ENCODE measurements at places on chromosomes 7 and 10. TPM values are rescaled to one million over a fixed set of nuclear protein-coding genes. Genes with fewer than 3 reads are reported as not detected.

Gene ANXA8L1
- not detected for total RNA-seq

Gene CASTOR2
- 5.7 TPM for total RNA-seq

Gene SPOCK2
- total RNA-seq = 127 TPM

Gene BLVRA
- 46.9 TPM for total RNA-seq

Gene LRRD1
- total RNA-seq = not detected

Gene SPRN
- total RNA-seq = not detected

Gene LRRC4
- total RNA-seq = not detected

Gene TRPV6
- not detected for total RNA-seq

Gene CALN1
- not detected for total RNA-seq

Gene CYP3A7
- total RNA-seq = not detected

DNA sequence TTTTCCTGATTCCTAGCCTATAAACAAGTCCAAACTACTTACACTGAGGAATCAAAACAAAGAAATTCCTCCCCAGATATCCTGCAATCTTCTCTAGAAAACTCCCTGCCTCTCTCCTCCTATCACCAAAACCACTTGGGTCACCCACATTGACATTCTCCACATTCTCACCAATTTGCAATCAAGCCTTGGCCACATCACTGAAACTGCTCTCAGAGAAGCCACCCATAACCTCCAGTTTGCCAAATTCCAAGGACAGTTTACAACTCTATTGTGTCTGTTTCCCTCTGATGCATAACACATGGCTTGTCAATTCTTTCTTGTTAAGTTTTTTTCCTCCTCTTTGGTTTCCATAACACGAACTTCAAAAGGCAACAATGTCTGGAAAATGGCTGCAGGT, 233.5 kb downstream of the XPNPEP1 start:
- no peak for DNase-seq
- H3K27ac ChIP-seq = no peak overlapping the region
- H3K36me3 ChIP-seq = no peaks in the 10 kb centered on the region
- no peak overlapping the region for H3K4me3 ChIP-seq

DNA sequence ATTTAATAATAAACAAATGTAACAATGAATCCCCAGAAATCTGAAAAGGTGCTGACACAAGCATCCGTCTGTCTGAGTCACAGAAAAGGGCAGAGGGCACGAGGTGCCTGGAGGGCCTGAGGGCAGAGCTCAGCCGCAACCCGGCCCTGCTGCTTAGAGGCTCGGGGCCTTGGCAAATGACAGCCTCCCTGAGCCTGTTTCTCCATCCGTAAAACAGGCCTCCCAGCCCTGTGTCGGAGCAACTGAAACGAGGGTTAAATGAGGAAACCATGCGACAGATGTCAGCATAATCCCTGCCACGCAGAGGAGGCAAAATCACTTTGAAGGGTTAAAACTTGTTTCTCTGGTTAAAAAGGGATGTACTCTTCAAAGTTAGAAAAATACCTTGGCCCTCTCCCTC, 24.9 kb downstream of the NUDT1 start:
- H3K27me3 ChIP-seq = no peaks in the 10 kb centered on the region
- no peaks in the 10 kb centered on the region for H3K36me3 ChIP-seq
- no peaks in the 10 kb centered on the region for H3K4me1 ChIP-seq
- no peak overlapping the region for H3K4me3 ChIP-seq
- no peak for DNase-seq
- no peak overlapping the region for H3K27ac ChIP-seq

GRCh38 chr7:14321947-14322346, 332.5 kb upstream of the ETV1 start:
- H3K4me3 ChIP-seq = no peak overlapping the region
- H3K27me3 ChIP-seq = no peaks in the 10 kb centered on the region
- no peaks in the 10 kb centered on the region for H3K36me3 ChIP-seq
- H3K27ac ChIP-seq = no peak overlapping the region
- no peaks in the 10 kb centered on the region for H3K4me1 ChIP-seq

- H3K4me3 ChIP-seq = no peak overlapping the region
- H3K27me3 ChIP-seq = no peaks in the 10 kb centered on the region
- DNase-seq = no peak
- H3K4me1 ChIP-seq = no peaks in the 10 kb centered on the region
- H3K27ac ChIP-seq = no peak overlapping the region
- H3K36me3 ChIP-seq = no peaks in the 10 kb centered on the region
Measured at GRCh38 chr7:81768951-81769778, 682 bp downstream of the HGF start.

- DNase-seq = no peak
- H3K27ac ChIP-seq = no peak overlapping the region
- H3K27me3 ChIP-seq = no peaks in the 10 kb centered on the region
- H3K4me1 ChIP-seq = no peaks in the 10 kb centered on the region
- no peaks in the 10 kb centered on the region for H3K36me3 ChIP-seq
Measured at GRCh38 chr10:61541960-61542359, 88.8 kb upstream of the TMEM26 start.

DNA sequence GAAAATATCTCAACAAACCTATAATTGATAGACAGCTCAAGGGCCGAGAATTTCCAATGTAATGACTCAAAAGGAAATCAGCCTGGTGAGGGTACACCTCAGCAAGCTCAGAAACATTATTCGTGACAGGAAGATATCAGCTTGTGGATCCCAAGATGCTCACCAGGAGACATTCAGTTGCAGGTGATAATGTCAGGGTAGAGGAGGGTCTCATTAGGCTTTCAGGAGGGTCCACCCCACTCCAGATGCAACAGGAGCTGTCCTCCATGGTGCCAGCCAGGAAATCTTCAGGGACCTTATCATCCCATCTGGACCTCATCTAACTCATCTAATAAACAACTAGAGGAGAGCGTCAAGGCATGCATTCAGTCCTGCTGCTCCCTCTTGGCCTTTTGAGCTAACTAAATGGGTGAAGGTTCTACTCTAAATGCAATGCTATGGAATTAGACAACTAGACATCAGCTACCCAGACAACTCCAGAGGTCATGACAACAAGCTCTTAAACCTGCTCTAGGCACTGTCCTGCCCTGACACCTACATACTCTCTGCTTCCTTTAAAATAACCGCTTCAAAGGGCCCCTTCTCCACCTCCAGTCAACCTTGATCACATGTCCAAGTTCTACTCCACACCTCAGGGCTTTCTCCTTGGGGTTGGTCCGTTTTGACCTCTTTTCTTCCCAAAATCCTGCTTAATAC, 4.3 kb upstream of the GIMAP5 start:
- no peaks in the 10 kb centered on the region for H3K27me3 ChIP-seq
- H3K27ac ChIP-seq = peak overlapping the region; percentile 98
- peak overlapping the region; percentile 69 for H3K4me3 ChIP-seq
- H3K36me3 ChIP-seq = peaks cover 27% of the 10 kb centered on the region
- peaks cover 81% of the 10 kb centered on the region for H3K4me1 ChIP-seq
- no peak for DNase-seq

- no peaks in the 10 kb centered on the region for H3K27me3 ChIP-seq
- no peak overlapping the region for H3K27ac ChIP-seq
- H3K36me3 ChIP-seq = no peaks in the 10 kb centered on the region
- no peaks in the 10 kb centered on the region for H3K4me1 ChIP-seq
Measured at GRCh38 chr10:25683344-25683743, 250.7 kb upstream of the MYO3A start.
